ENCODE measurements at places on chromosomes 13 and 19.

DNA sequence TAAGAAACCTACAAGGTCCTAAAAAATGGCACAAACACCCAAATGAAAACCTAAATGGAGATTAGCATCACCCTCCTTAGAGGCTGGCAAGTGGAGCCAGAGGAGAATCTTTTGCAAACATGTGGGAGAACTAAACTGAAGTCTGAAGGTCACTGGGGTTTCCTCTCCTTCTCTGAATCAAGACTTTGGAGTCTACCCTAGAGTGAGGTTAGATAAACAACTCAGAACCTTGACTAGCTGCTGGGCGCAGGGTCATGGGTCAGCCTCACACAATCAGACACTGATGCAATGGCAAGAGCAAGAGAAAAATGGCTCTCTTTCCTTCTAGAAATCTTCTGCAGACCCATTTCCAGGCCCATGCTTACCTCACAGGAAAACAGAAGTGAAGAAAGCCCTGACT lies 165.8 kb downstream of the KCTD12 start:
- DNase-seq = no peak

- DNase-seq = no peak
These were observed 14.6 kb upstream of the SERPINE3 start for GRCh38 chr13:51324714-51325420.

DNA sequence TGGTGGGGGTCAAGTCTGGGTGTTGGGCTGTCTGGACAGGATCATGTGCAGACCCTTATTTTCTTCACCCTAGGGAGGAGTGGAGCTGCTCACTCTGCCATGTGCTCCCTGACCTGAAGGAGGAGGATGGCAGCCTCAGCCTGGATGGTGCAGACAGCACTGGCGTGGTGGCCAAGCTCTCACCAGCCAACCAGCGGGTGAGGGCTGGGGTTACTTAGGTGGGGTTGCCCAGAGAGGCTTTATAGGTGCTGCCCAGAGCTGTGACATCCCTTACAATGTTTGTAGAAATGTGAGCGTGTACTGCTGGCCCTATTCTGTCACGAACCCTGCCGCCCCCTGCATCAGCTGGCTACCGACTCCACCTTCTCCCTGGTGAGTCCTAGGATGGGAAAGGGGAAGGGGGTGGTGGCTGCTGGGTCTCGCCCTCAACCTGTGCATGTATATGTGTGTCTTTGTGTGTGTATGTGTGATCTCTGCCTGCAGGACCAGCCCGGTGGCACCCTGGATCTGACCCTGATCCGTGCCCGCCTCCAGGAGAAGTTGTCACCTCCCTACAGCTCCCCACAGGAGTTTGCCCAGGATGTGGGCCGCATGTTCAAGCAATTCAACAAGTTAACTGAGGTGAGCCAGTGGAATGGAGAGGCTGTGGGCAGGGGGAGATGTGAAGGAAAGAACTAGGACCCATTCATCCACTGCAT lies 5.1 kb downstream of the CHMP2A start:
- no peak for DNase-seq

DNA sequence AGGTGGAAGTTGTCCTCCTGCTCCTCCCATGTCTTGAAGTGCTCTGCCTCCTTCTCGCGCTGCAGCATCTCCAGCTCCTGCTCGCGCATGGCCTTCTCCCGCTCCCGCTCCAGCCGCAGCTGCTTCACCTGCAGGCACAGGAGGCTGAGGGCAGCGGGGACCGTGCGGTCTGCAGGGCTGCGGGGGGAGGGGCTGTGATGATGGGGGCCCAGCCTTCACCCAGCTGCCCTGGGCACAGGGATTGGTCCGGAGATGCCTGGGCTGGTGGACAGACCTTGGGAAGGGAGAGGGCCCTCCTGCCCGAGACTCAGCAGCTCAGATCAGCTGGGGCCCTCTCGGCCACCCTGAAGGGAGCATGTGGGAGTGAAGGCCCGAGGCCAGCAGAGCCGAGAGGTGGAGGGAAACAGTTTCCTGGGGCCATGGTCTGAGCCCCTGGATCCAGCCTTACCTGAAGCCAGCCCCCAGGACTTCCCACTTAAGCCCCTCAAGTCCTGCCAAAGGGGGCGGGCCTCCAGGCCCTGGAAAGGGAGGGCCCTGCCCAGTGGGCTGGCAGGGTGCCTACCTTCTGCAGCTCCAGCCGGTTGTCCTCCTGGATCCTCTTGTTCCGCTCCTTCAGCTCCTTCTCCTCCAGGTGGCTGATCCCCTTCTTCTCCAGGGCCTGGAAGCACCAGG lies 6.3 kb downstream of the CACTIN start:
- no peak for DNase-seq

- no peak for DNase-seq
These were observed 766 bp downstream of the CEBPG start for GRCh38 chr19:33374236-33374714.

DNA sequence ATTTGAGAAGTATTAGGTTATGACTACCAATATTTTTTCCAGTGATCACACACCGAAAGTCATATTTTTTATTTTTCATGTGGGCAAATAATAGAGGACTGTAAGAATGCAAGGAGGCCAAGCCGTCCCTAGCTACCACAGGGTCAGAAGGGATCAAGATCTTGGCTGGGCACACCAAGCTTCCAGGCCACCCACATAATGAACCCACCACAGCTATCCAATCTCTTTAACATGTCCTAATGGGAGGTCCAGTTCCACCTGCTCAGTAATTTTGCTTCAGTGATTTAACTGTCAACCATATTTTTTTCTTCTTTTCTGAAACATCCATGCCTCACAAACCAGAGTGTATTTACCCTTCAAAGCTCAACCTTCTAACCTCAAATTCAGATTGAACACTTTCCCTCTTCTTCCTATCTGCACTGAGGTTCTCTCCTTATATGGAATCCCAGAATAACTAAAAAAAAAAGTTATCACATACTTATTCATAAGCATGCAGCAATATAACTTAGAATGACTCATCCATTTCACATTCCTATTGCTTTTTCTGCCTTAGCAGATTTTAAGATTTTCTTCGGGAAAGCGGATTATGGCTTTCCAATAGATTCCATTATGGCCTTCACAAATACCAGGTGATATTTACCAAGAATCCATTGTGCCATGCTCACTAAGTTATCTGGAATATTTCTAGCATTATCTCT lies 12.2 kb downstream of the ARGLU1 start:
- no peak for DNase-seq

DNA sequence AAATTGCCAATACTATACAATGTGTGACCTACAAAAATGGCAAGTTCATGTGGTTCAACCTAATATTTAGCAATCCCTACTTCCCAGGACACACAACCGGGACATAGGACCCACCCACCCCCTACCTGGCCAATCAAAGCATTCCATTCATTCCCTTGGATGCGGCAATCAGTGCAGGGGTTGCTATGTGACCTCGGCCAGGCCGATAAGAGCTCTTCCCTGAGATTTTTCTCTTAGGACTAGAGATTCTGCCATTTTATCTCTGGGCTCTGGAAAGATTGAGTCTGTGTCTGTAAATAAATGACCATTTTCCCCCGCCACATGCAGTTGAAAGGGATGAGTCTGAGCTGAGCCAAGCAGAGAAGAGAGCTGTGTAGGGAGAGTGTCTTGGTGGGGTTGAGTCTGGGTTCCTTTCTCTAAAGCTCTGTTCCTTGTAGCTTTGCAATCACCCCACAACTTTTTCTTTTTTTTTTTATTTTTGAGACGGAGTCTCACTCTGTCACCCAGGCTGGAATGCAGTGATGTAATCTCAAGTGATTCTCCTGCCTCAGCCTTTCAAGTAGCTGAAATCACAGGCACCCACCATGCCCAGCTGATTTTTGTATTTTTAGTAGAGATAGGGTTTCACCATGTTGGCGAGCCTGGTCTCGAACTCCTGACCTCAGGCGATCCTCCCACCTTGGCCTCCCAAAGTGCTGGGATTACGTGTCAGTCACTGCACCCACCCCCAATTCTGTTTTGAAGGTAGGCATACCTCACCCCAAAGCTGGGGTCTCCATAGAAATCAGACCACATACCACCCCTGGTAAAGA lies 7.4 kb downstream of the IFNL1 start:
- DNase-seq = no peak

DNA sequence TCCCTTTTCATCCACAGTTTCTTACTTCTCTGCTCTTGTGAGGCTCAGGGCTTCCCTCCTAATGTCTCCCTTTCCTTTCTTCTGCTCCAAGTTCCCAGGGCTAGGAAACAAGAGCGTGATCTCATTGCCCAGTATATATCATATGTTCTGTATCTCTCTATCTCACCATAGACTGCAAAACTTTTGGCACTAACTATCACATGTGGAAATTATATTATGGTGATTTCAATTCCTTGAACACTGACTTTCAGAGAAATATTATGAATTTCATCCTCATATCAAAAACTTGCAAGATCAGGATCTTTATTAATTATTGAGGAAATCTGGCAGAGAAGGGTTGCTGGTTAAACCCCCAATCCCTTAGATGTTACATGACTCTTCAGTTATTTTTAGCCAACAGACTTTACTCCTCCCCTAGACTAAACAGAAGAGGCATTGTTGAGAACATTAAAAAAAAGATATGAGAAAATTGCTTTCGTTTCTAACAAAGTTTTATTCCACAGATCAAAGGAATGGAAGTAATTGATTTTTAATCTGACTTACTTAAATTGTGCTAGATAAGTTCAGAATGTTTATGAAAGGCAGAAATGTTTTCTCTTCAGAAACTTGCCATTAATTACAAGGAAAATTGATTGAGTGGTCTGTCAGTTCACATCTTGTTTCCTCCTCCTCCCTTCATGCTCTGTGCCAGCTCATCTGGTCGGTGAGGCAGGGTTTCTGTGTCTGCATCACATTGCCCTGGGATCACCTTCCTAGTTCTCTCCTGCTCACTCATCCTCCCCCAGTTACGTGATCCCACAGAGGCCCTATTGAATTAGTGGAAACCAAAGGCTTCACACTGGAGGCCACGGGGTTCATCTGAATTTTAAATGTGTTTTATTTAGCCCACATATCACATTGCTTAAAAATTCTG lies 378.5 kb downstream of the LMO7 start:
- no peak for DNase-seq

GRCh38 chr13:81498969-81499368 lies 1158.0 kb upstream of the SPRY2 start:
- no peak for DNase-seq

GRCh38 chr19:2982983-2983350 lies 5.6 kb downstream of the TLE6 start:
- DNase-seq = no peak

DNA sequence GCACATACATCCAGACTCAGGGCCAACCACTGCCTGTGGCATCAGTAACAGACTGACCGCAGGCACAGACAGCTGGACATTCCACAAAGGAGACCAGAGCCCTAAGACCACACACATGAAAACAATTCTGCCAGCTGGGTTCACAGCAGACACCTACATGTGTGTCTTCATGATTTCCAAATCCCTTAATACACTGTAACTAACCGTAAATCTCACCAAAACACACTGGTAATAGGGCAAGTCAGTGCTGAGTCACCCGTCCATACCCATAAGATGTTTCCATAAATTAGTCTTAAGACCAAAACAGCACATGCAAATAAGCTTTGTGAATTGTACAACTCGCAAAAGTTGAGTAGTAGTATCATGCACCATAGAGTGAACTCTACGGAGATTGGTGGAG lies 65.4 kb downstream of the TUBGCP3 start:
- DNase-seq = no peak

- no peak for DNase-seq
These were observed 279.2 kb downstream of the DACH1 start for GRCh38 chr13:71587817-71588216.
